Gastrocnemius medialis (tissue), 4 donors: ENCODE measurements at places on chromosomes 2 and 18. TPM values are rescaled to one million over a fixed set of nuclear protein-coding genes. Genes with fewer than 3 reads are reported as not detected.

RASGRP3 gene
- 12.1 TPM for total RNA-seq

IMMT gene
- 153 TPM for total RNA-seq

RGPD4 gene
- total RNA-seq = not detected

VWC2L gene
- not detected for total RNA-seq

CHRND gene
- 49.1 TPM for total RNA-seq

SCYGR4 gene
- total RNA-seq = not detected

GNAL gene
- 35.4 TPM for total RNA-seq

MARS2 gene
- 3.4 TPM for total RNA-seq

UGT1A10 gene
- not detected for total RNA-seq

MATN3 gene
- not detected for total RNA-seq

SAG gene
- not detected for total RNA-seq

PSMA8 gene
- not detected for total RNA-seq

CHCHD5 gene
- 13.2 TPM for total RNA-seq

IL36G gene
- total RNA-seq = not detected

OTX1 gene
- not detected for total RNA-seq

LDAH gene
- 1.3 TPM for total RNA-seq

SALL3 gene
- total RNA-seq = not detected

GKN2 gene
- not detected for total RNA-seq
